OCI-LY7 (cell line): ENCODE measurements at places on chromosomes 3 and 15.
A peak's percentile ranks its signal among the peaks of the same experiment; 100 is the strongest.

GRCh38 chr3:187920913-187921312, 175.6 kb upstream of the BCL6 start:
- no peak for DNase-seq

DNA sequence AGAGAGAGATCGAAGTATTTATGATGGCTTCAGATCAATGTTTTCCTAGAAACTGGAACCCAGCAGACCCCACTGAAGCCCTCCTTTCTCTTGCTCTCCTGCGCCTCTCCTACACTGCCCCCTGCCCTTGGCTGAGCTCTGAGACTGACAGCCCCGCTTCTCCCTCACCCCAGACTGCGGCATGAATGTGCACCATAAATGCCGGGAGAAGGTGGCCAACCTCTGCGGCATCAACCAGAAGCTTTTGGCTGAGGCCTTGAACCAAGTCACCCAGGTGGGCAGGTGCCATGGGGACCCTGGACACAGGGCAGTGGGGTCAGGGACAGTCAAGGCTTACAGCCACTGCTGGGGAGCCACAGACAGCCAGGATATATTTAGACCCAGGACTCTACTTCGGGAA, 23.7 kb downstream of the PRKCD start:
- DNase-seq: no peak

DNA sequence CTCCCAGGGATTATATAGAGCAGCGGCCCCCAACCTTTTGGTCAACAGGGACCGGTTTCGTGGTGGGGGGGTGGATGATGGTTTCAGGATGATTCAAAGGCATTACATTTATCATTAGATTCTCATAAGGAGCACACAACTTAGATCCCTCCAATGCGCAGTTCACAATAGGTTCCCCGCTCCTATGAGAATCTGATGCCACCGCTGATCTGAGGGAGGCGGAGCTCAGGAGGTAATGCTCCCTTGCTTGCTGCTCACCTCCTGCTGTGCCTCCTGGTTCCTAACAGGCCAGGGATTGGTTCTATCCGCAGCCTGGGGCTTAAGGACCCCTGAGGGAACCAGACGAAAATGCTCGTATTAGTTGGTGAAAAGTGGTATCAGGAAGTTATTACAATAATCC, 1.3 kb upstream of the HACD2 start:
- DNase-seq: peak; percentile 65

DNA sequence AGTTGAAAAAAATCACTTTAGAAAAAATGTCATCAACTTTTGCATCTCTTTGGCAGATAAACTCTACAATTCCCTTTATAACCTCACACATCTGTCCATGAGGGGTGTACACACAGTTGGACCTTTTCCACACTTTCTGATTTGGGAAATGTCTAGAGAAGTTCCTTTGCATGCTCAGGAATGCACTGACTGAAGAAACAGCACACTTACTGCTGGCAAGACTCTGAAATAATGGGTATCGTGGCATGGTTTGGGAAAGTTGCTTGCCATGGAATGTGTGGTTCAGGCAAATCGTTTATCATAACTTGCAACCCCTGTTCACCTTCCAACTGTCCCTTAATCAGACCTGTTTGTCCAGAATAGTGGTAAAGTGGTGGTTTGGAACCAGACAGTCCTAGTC, 135.3 kb upstream of the TGFBR2 start:
- no peak for DNase-seq

- peak; percentile 70 for DNase-seq
Observed at GRCh38 chr3:52317208-52318000, 1.3 kb downstream of the DNAH1 start.

DNA sequence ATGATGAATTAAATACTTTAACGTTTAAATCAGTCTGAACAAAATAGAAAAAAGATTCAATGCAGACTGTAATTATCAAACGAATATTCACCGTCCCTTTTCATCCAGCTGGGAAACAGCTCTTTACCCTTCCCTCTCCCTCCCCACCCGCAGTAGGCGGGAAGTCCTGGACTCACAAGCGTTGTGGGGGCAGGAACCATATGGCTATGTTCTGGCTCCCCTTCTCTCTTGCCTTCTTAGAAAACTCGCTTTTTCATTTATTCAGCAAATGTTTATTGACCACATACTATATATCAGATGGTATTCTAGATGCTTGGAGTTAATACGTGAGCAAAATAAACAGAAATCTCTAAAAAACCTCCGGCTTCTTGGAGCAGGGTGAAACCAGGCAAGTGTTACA, 715 bp upstream of the SCAPER start:
- no peak for DNase-seq

DNA sequence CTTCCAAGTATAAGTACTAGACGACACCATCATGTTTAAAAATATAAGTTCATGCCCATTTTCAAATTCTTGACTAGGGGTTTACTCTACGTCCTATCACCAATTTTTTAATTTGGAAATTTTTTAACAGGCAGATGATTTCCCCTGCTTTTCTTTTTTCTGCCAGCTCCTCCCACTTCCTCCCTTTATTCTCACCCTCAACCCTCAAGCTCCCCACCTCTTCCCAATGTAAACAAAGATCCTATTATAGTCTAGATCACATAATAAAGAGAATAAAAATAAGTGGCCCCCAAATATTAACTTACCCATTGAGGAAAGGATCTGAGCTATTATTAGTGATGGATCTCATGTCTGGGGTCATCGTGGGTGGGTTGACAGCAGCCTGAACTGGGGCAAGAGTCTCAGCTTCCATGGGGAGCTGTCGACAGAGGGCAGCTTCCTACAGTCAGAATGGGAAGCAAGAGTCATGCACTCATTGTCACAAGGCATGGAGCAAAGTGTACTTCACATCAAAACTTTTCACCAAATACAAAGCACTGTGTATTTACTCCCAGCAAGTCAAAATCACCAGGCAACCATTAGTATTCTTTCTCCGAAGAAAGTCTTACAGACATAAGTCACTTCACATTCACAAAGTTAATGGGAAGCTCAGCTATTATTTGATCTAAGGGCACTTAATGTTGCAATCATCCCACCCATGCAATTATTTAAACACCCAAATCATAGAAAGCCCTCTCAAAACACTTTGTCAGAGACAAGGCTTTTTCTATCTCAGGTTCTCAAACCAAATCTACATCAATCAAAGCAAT, 53.2 kb downstream of the TM4SF4 start:
- no peak for DNase-seq

GRCh38 chr3:141735770-141736465, 2.2 kb upstream of the RNF7 start:
- DNase-seq: no peak

- no peak for DNase-seq
Observed at GRCh38 chr3:194702545-194702944, 16.9 kb downstream of the FAM43A start.

DNA sequence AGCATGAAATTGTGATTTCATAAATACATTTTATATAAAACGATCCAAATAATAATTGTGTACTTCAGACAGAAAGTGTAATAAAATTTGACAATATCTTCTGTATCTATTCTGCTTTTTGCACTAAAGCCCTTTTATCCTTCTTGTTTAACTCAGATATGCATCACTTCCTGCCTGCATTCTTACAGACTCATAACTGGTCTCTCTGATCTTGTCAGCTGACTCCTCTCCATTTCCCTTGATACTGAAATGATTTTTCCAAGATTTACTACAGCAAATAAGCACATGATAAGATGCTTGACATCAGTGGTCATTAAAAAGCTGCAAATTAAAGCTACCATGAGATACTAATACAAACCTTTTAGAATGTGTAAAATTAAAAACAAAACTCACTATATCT, 25.3 kb upstream of the SI start:
- DNase-seq: no peak

DNA sequence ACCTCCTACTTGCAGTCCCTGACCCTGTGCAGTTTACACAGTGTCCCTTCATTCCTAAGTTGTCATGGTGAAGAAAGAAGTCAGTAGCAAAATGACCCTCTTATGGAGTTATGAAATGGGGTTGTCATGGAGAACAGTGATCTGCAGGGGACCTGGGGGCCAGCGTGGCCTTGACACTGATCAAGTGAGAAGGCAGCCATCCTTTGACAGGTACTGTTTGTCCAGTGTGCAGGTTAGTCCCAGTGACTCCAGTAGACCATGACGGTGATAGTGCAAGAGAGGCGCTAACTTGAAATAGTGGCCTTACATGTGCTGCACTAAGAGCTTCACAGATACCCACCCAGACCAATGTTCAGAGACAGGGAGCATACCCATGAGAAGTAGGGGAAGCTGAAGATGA, 87.9 kb downstream of the IL12A start:
- DNase-seq: no peak

GRCh38 chr15:44882499-44882968, 74.0 kb upstream of the TERB2 start:
- no peak for DNase-seq

DNA sequence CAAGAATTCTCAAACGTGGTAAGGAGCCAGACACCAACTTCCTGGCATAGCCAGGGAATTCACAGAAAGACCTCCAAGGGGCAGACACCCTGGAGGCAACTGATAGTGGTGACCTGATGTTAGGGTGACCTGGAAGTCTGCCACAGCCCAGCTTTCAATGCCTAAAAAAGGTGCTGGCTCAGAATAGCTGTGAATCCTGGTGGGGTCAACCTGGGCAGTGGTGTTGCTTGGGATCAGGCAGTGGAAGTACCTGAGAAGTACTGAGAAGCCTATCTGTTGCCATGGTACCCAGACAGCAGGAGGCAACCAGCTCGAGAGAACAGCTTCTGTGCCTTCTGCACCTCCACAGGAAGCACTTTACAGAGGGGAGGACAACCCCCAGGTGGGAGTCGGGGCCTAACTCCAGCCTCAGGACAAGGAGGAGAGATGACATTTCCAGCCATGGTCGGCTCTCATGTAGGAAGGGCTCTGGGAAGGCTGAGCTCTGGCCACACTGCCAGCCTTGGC, 55.4 kb upstream of the LARS2 start:
- no peak for DNase-seq

GRCh38 chr3:157136647-157137387, 23.1 kb downstream of the CCNL1 start:
- DNase-seq: no peak

- peak; percentile 68 for DNase-seq
Observed at GRCh38 chr3:177358091-177358976, 161.1 kb upstream of the TBL1XR1 start.

GRCh38 chr3:35522450-35522849, 116.9 kb upstream of the ARPP21 start:
- DNase-seq: peak; percentile 38

DNA sequence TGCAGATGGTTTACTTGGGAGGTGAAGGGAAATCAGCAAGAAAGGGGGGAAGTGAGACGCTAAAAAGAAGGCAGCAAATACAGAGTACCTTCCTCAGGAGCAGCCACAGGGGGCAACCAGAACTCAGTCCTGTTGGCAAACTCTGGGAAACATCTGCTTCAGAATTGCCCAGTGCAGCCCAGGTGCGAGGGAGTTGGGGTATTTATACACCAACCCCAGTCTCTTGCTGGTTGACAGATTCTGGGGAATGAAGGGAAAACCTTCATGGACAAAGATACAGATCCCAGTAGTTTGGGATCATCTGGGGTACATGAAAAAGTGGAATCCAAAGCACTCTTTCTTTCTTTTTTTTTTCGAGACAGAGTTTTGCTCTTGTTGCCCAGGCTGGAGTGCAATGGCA, 25.3 kb upstream of the PGPEP1L start:
- DNase-seq: no peak

DNA sequence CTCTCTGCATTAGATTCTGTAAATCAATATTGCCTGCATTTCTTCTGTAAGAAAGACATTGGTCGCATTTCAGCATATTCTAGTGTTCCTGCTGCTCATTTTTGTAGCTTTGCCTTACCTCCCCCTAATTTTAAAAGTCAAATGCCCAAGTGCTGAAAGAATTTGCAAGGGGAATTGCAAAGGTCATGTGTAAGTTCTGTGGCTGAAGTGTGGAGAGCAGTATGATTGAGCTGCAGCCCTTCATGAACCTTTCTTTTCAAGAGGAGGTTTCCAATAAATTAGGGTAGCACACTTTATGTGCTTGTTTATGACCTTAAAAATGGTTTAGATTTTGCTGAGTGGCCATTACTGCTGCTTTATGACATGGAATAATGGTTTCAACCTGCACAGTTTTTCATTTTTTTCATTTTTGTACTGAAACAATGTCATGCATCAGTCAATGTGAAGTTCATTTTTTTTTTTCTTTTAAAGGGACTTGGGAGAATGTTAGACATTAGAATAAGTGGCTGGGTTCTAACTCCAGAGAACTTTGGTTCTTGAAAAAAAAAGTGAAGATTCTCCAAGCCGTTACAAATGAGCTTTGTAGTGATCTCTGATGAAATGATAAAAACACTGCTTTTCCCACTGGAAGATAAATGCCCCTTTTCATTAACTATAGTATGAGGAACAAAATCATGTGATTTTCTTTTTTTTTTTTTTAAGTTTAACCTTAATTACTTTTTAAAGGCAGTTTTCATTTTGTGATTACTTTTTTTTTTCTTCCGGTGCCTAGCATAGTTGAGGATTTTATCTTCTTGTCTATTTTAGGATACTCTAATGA, 99.6 kb downstream of the MITF start:
- DNase-seq: no peak
